ENCODE measurements at places on chromosomes 11 and 22. TPM values are rescaled to one million over a fixed set of nuclear protein-coding genes. Genes with fewer than 3 reads are reported as not detected.
A peak's percentile ranks its signal among the peaks of the same experiment; 100 is the strongest.

- no peak for DNase-seq
Measured at GRCh38 chr11:67033661-67034166, 10.8 kb downstream of the SYT12 start.

DNA sequence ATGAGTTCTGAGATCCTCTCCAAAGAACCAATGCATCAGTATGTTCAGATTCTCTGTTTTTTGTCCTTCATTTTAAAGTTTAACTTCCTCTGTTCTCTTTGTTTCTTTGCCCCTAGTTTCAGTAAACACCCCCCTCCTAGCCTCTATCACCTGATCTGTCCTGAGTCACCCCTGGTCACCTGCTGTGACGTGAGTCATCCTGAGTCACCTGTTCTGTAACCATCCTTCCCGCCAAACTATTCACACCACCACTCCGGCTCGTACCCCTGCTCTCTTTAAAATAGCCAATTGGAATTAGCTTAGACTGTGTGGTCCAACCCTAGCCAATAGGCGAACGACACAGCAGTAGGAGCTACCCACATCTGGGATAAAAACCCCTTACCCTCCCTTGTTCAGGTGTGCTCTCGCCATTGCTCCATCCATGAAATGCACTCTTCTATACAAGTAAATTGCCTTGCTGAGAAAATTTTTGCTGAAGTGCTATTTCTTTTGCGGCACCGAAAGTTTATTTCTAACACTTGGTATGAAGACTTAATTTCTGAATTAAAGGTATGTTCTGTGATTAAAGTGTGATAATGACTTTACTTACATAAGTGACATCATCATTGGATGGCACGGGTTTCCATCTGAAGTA is 318.4 kb downstream of the AASDHPPT start:
- DNase-seq: no peak

The MUC5AC gene
- not detected for total RNA-seq

The KIAA1671 gene
- 19.0 TPM for total RNA-seq

DNA sequence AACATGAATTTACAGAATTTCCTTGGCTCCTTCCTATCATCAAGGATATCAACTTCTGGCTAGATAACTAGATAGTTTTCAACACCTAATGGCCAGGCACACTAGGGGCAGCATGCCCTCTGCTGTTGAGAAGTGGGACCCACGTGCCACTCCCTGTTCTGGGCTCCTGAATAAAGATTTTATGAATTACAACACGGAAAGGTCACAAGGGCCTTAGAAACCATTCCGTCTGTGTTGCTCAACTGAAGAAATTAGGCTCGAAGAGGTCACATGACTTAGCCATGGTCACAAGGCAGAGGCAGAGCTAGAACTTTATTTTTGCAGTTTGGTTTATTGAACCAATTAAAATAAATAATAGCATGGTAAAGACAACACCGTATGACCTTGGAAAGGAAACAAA is 36.0 kb downstream of the PRCP start:
- no peak for DNase-seq

DNA sequence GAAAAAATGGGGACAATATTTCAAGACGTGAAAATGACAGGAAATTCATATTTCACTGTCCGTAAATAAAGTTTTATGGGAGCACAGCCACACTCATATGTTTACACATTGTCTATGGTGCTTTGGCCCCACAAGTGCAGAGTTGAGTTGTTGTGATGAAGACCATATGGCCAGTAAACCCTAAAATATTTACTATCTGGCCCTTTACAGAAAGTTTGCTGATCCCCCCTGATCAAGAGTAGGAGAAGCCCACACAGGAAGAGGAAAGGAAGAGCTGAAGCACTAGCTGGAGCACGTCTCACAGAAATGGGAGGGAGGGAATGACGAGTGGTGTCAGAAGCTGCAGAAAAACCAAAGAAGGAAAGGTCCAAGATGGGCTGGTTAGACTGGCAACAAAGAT is 78.8 kb downstream of the TNRC6B start:
- DNase-seq: peak; percentile 32

GRCh38 chr11:78467931-78468330 is 50.3 kb upstream of the GAB2 start:
- no peak for DNase-seq

GRCh38 chr11:121482231-121483129 is 29.7 kb upstream of the SORL1-AS1 start:
- DNase-seq: no peak

Data from urinary bladder (tissue), 4 donors.